ENCODE measurements at places on chromosomes 7 and 10. TPM values are rescaled to one million over a fixed set of nuclear protein-coding genes. Genes with fewer than 3 reads are reported as not detected.

The ZFAND2A gene
- 19.3 TPM for polyA plus RNA-seq

The CLDN3 gene
- polyA plus RNA-seq: 73.3 TPM

DNA sequence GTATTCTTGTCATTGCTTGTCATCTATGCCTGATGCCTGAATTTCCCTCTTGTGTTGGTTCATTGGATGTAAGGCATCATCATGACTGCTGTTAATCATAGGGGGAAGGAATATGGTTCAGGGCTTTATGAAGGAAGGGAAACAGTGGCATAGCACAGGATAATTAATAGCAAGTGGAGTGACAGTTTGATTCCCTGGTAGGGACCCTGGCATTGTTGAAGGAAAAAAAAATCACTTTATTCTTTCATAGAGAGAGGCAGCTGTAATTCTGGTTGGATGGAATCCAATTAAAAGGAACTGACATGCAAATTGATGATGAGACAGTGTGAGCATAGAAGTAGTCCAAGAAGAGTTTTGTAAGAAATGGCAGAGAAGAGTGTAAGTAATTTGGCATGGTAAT lies 121.4 kb downstream of the AUTS2 start:
- no peak for DNase-seq

GRCh38 chr7:11748884-11749283 lies 83.1 kb downstream of the THSD7A start:
- no peak for DNase-seq

The AOAH gene
- polyA plus RNA-seq: 2.5 TPM

Data from renal cortex interstitium (tissue), 15 donors.